ENCODE measurements at places on chromosomes 5 and 9.

GRCh38 chr5:53249529-53250200 lies 140.1 kb upstream of the MOCS2 start:
- DNase-seq, result no peak

- DNase-seq, result no peak
These were observed 68.0 kb upstream of the IRX4 start for GRCh38 chr5:1950708-1951103.

- no peak for DNase-seq
These were observed 43.4 kb upstream of the S1PR3 start for GRCh38 chr9:88947581-88948573.

DNA sequence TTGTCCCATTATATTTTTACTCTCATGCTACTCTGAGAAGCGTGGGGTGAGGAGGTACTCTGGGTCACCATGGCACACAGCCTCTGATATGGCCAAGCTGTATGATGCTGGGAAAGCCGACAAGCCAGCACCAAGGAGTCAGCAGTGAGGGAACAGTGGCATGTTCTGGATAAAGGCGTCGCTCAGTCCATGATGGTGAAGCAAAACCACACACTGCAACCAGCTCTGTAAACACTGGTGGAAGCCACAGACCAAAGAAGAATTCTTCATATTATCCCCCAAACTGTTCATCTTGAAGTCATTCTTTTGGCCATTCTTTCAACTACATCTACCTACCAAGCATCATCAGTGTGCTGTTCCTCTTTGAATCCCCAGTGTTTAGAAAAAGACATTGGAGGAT lies 264.6 kb downstream of the ARHGEF28 start:
- no peak for DNase-seq

All from stimulated activated CD4-positive, alpha-beta T cell treated with anti-CD3 and anti-CD28 coated beads, Interleukin-1b, Interleukin-23, amount 100 ng/mL, for 24 hours (primary cell).